ENCODE measurements at places on chromosomes 13 and 19. TPM values are rescaled to one million over a fixed set of nuclear protein-coding genes. Genes with fewer than 3 reads are reported as not detected.

GRCh38 chr13:49319951-49320350 is 72.2 kb downstream of the CDADC1 start:
- H3K4me3 ChIP-seq = no peak overlapping the region
- DNase-seq = no peak
- H3K36me3 ChIP-seq = no peaks in the 10 kb centered on the region
- H3K27ac ChIP-seq = no peak overlapping the region
- H3K4me1 ChIP-seq = no peaks in the 10 kb centered on the region

- no peaks in the 10 kb centered on the region for H3K36me3 ChIP-seq
- peak overlapping the region; percentile 95 for H3K4me3 ChIP-seq
- peaks cover 19% of the 10 kb centered on the region for H3K4me1 ChIP-seq
- no peak for DNase-seq
Measured at GRCh38 chr19:4399812-4400134, 574 bp downstream of the SH3GL1 start.

DNA sequence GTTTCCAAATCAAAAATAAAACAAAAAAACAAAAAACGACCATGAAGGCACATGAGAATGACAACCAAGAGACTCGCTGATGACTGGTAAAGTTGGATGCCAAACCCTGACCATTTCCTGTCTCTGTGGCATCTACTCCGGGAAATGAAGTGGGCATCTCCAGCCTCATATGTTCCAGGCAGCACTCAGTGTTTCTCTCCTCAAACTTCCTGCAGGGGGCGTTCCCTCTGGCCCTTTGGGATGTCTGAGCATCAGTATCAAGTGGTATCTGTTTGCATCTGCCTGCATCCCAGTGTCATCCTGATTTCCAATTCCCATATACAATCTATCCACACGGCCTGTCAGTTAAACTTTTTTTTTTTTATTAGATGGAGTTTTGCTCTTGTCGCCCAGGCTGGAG is 9.8 kb upstream of the SIGLEC12 start:
- H3K27ac ChIP-seq = no peak overlapping the region
- H3K27me3 ChIP-seq = no peaks in the 10 kb centered on the region
- no peak overlapping the region for H3K4me3 ChIP-seq
- no peaks in the 10 kb centered on the region for H3K4me1 ChIP-seq
- no peak for DNase-seq

- H3K27me3 ChIP-seq = no peaks in the 10 kb centered on the region
- DNase-seq = no peak
- H3K4me1 ChIP-seq = no peaks in the 10 kb centered on the region
- H3K4me3 ChIP-seq = no peak overlapping the region
- no peaks in the 10 kb centered on the region for H3K36me3 ChIP-seq
Measured at GRCh38 chr13:86572115-86572514, 772.9 kb upstream of the SLITRK6 start.

GRCh38 chr19:50723735-50724521 is 764 bp downstream of the CLEC11A start:
- no peak for DNase-seq
- peak overlapping the region; percentile 23 for H3K4me3 ChIP-seq
- H3K36me3 ChIP-seq = no peaks in the 10 kb centered on the region

GRCh38 chr19:3669947-3670795 is 30.1 kb downstream of the PIP5K1C start:
- no peak for DNase-seq
- H3K36me3 ChIP-seq = no peaks in the 10 kb centered on the region
- H3K4me3 ChIP-seq = no peak overlapping the region
- H3K27ac ChIP-seq = peak overlapping the region; percentile 48
- no peaks in the 10 kb centered on the region for H3K27me3 ChIP-seq
- no peaks in the 10 kb centered on the region for H3K4me1 ChIP-seq

ZNF90 gene
- total RNA-seq = 4.1 TPM

DIAPH3 gene
- 0.19 TPM for total RNA-seq

All from pancreas (tissue), 10 donors.